Cardiac muscle cell (in vitro differentiated cells and primary cell): ENCODE measurements at places on chromosomes 1 and 21. TPM values are rescaled to one million over a fixed set of nuclear protein-coding genes. Genes with fewer than 3 reads are reported as not detected.

The DYRK3 gene
- 8.4 and 16.6 TPM in 2 replicates for polyA plus RNA-seq

The ATP6V1G3 gene
- not detected in 2 replicates for polyA plus RNA-seq

GRCh38 chr1:239368436-239369109 lies 17.8 kb upstream of the CHRM3 start:
- no peak for DNase-seq

The TNFSF4 gene
- 1.4 and 2.4 TPM in 2 replicates for polyA plus RNA-seq

DNA sequence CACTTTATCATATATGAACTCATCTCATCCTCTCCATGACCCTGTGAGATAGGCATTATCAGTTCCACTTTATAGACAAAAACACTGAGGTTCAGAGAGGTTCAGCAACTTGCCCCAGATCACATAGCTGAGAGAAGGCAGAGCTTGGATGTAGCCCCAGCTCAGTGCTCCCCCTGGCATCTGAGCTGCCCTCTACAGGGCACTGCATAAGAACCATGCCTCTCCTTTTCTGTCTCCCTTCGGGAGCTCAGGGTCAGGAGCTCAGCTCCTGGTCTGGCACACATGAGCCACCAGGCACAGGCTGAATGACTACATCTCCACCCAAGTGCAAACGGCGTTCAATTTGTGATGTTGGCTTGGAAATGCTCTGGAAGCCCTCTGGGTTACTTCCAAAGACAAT lies 16.9 kb downstream of the RAB7B start:
- no peak for DNase-seq

- DNase-seq = peak; percentile 44
These were observed 52.2 kb downstream of the ACP6 start for GRCh38 chr1:147618077-147618569.

DNA sequence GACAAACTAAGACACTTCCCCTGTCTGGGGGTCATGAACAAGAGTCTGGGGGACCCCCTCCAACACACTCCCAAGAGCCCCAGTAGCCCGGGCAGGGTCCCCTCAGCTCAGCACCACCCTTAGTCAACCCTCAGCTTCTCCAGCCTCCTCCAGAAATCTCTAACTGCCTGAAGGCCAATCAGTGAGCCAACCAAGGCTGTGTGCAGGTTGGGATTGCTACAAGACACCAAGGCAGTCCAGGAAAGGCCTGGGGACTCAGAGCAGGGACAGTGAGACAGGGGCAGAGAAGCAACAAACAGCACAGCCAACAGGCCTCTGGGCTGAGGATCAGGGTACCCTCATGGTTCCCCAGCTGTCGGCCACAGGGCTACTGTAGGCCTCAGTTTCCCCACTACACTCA lies 13.3 kb downstream of the SMIM12 start:
- DNase-seq = no peak

DNA sequence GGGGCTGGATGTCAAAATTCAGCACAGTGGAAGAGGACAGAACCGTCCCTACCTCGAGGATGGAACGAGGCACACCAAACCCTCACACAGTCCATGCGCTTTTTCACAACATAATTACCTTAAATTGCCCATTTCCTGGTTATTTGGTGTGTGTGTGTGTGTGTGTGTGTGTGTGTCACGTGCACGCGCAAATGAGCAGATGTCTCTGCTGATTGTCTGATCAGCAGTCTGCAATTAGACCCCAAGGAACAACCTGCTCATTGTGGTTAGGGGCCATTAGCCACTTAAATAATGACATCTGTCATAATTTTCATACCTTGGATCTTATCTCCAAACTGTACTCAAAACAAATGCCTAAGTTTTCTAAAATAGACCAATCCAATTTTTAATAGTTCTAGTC lies 23.2 kb downstream of the AVPR1B start:
- DNase-seq = no peak

The LAMC2 gene
- polyA plus RNA-seq = 0.36 and 0.43 TPM in 2 replicates

The CASQ1 gene
- 22.5 and 23.6 TPM in 2 replicates for polyA plus RNA-seq

The IRF2BP2 gene
- 24.3 and 33.2 TPM in 2 replicates for polyA plus RNA-seq

- no peak for DNase-seq
These were observed 145.5 kb downstream of the SPATA17 start for GRCh38 chr1:217776693-217777092.

The RNU1-3 gene
- polyA plus RNA-seq = 3.8 TPM in 1 of 2 replicates, not detected in the other

The OR2T33 gene
- 0.17 TPM in 1 of 2 replicates, not detected in the other for polyA plus RNA-seq

- no peak for DNase-seq
These were observed 18.4 kb downstream of the IQGAP3 start for GRCh38 chr1:156553860-156554485.

DNA sequence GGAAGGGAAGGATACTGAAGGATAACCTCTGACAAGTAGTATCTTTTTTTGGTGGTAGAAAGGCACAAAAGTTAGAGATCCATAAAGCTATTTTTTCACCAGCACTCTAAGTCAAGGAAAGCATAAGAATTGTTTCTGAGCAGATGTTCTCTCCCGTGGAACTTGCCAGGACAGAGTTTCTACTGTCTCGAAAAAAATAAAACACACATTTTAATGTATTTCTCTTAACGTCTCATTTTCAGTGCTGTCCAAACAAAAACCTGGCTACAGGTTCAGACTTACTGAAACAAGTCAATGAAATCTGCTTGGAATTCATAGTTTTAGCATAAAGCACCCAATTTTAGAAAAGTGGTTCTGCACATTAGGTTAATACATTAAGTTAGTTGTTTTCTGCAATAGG lies 338.3 kb downstream of the LTN1 start:
- DNase-seq = no peak

GRCh38 chr1:202145068-202145743 lies 669 bp upstream of the ARL8A start:
- no peak for DNase-seq

DNA sequence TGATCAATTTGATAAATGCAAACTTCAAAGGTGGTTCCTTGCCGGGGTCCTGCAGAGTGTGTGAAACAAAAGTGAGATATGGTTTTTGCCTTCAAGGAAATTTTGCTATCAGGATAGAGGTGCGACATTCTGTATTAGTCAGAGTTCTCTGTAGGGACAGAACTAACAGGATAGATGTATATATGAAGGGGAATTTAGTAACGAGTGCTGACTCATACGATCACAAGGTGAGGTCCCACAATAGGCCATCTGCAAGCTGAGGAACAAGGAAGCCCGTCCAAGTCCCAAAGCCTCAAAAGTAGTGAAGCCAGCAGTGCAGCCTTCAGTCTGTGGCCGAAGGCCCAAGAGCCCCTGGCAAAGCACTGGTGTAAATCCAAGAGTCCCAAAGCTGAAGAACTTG lies 157.0 kb downstream of the RYR2 start:
- no peak for DNase-seq

DNA sequence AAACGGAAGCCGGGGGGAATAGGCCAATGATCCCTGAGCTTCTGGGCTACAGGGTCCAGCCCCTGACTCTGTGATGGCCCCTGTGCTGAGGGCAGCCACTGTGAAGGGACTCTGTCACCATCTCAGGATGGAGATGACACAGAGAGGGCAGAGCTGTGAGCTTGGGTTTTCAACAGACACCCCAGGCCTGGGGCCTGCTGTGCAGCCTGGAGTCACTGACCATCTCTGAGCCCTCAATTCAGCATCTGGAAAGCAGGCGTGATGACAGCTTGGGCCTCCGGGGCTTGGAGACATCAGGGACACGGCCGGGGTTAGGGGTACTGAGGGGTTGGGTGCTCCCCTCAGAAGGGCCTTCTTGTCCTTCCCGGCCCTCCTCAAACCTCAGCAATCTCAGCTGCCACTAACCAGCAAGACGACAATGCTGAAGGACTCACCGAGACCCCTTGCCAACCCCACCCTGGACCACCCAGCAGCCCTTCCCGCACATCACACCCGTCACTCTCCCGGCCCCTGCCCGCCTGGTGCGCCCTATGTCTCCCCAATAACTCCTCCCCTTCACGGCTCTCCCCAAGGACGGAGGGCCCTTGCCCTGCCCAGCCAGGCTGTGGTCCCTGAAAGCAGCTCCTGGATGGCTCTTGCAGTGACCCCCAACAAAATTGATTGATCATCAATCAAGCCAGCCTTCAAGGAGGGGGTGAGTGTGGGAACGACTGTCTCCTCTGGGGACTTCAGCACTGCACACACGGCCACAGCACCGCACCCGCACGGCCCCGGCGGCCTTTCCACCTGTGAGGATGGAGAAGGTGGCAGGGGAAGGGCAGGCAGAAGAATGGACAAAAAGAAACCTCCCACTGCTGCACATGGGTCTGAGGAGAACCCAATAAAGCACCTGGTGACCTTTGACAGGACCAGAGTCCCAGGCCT lies 4.3 kb downstream of the MEGF6 start:
- DNase-seq = no peak

The NR1I3 gene
- polyA plus RNA-seq = not detected in 2 replicates

DNA sequence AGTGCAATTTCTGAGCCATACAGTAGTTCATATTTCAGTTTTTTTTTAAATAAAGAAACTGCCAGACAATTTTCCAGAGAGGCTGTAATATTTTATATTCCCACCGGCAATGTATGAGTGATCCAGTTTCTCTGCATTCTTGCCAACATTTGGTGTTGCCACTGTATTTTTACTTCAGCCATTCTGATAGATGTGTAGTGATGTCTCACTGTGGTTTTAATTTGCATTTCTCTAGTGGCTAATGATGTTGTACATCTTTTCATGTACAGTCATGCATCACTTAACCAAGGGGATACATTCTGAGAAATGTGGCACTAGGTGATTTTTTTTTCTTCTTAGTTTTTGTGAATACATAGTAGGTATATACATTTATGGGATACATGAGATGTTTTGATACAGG lies 99.6 kb downstream of the CENPF start:
- DNase-seq = no peak

The KPRP gene
- polyA plus RNA-seq = not detected in 2 replicates

The ADCY10 gene
- polyA plus RNA-seq = 0.44 and 0.82 TPM in 2 replicates

DNA sequence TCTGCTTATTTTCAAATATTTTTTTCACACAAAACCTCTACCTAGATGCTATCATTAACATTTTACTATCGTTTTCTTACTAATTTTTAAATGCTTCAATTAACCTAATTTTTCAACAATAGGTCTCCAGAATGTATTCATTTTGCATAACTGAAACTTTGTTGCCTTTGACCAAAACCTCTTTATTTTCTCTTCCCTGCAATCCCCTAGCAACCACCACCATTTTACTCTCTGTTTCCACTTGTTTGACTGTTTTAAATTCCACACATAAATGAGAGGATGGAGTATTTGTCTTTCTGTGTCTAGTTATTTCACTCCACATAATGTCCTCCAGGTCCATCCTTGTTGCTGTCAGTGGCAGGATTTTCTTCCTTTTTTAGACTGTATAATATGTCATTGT lies 9.5 kb upstream of the F13B start:
- DNase-seq = no peak

The MIS18A gene
- polyA plus RNA-seq = 17.8 and 27.9 TPM in 2 replicates

- DNase-seq = no peak
These were observed 10.0 kb downstream of the C2CD2 start for GRCh38 chr21:41943851-41944250.

The AGT gene
- 19.5 and 23.8 TPM in 2 replicates for polyA plus RNA-seq

GRCh38 chr1:68506386-68506785 lies 9.5 kb upstream of the DEPDC1 start:
- no peak for DNase-seq

The RPTN gene
- not detected in 2 replicates for polyA plus RNA-seq

DNA sequence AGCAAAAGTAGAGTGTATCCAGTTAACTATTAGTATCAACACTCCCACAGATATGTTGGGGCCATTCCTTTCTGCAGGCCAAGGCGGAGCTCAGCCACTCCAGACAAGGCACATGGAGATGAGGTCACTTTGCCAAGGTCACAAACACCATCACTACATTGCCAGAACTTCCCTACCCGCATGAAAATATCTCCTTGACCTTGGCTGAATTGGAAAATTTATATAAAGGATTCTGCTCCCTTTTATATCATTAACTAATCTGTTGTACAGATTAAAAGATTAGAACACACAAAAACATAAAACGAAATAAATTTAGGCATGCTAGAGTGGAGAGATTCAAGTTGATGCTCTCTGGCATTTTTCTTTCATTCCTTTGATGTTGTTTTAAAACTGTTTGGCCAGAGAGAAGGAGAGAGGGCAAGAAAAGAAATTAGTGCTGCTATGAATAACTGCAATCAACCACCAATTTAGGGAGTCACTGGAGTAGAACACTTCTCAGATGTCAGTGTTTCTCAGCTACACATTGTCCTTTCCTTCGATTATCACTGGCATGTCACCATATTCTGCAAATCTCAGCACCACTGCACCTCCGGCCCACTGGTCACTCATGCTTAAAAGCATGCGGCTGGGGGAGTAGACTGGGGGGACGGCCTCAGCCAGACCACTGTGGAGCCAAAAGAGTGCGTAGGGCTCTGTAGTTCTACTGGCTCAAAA lies 78.7 kb upstream of the ATP1B1 start:
- DNase-seq = peak; percentile 81

- no peak for DNase-seq
These were observed 8.9 kb downstream of the NUP210L start for GRCh38 chr1:154145986-154146385.

GRCh38 chr21:28256420-28256831 lies 736.3 kb downstream of the LTN1 start:
- DNase-seq = no peak

- no peak for DNase-seq
These were observed 15.2 kb downstream of the PPT1 start for GRCh38 chr1:40081871-40082270.

- no peak for DNase-seq
These were observed 5.1 kb downstream of the HOOK1 start for GRCh38 chr1:59819566-59820438.

The IGSF3 gene
- polyA plus RNA-seq = 29.0 and 43.8 TPM in 2 replicates

DNA sequence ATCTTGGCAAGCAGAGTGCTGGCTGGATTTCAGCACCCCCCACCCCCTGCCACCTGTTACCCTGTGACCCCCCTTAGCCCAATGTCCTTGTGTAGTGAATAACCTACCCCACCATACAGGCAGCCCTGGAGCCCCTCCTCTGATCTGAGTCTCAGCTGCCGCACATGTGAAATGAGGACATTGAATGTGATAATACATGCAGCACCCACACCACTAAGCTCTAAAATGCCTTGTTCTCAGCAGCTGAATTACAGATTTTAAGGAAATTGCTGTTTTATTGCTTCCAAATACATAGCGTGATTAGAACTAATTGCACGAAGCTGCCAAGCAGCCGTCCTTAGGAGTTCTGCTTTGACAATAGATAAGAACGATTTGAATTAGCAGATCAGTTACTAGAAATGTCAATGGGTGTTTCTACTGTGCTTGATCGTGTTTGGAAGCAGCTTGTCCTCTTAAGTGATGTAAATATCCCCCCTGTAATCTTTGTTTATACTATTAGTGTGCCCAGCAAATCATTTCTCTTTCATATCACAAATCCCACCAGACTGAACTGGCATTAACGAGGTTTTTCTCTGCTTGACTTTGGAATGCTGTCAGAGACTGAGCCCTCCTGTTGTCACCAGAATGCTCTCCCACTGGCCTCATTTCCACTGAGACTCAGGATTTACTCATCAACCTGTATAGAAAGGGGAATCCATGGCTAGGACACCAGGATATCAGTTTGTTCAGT lies 4.9 kb downstream of the SLAMF8 start:
- no peak for DNase-seq

GRCh38 chr1:197675583-197676208 lies 99.6 kb downstream of the DENND1B start:
- DNase-seq = no peak
